Ovary (tissue), 10 donors: ENCODE measurements at places on chromosomes 11 and 22.

GRCh38 chr11:82703796-82704195, 29.9 kb downstream of the FAM181B start:
- DNase-seq = no peak

GRCh38 chr11:69922015-69922595, 102.9 kb upstream of the FGF3 start:
- no peak for DNase-seq

DNA sequence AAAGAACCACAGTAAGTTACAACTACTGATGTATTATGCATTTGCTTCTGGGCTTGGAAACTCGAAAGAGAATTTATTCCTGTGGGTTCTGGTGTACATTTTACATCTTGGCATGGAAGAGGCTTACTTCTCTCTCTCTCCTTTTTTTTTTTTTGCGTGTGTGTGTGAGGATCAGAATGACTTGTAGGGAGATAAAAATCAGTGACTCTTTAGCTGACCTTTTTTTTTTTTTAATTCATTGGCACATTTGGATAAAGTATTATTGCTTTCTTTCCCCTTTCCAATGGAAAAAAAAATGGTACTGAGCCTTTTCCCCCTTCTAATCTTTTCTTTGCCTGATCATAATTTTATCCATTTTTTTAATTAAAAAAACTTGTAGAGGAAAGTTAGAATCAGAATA, 43.5 kb downstream of the EXT2 start:
- no peak for DNase-seq

DNA sequence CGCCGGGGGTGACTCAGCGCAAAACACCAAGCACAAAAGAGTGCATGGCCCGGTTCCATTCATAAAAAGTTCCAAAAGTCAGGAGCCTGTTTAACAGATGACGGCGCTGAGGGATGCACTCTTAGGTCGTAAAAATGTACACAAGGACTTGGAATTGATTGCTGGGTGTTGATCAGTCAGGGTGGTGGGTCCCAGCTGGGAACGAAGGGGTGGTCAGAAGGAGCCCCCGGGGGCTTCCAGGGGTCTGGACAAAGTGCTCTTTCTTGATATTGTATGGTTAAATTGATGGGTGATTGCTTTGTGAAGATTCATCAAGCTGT, 20.7 kb downstream of the IFITM10 start:
- no peak for DNase-seq

DNA sequence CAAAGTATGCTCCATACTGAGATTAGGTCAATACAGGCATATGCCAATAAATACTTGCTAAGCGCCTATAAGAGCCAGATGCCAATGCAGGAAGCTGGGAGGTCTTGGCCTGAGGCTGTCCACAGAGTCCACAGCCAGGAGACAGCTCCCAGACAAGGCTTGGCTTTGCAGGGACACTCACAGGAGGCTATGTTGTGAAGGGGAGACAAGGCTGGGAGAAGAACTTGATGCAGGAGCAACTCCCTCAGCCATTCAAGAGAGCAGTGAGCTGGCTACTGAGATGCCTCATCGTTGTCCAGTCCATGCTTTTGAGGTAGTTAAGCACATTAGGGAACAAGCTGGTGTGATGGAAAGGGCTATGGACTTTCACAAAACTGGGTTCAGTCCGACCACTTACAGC, 891.5 kb downstream of the TBC1D22A start:
- DNase-seq = no peak

- no peak for DNase-seq
Observed at GRCh38 chr11:57630171-57630570, 19.5 kb downstream of the YPEL4 start.

DNA sequence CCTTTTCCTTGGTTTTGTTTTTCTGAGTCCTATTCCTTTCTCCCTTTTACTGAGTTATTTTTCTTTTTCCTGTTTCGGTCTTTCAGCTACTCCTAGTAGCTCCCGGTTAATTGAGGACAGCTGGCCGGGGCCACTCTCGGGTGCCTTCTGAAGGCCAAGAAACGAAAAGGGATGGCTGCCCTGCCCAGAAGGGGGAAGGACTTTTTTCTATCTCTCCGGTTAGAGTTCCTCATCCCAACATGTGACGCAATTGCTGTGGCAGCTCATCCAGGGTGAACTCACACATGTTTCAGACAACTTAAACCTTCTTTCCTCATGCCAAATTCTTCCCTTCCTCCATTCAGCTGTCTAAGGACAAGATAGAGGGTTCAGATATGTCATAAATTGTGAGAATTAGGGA, 83.6 kb downstream of the PIWIL4 start:
- DNase-seq = peak; percentile 35

DNA sequence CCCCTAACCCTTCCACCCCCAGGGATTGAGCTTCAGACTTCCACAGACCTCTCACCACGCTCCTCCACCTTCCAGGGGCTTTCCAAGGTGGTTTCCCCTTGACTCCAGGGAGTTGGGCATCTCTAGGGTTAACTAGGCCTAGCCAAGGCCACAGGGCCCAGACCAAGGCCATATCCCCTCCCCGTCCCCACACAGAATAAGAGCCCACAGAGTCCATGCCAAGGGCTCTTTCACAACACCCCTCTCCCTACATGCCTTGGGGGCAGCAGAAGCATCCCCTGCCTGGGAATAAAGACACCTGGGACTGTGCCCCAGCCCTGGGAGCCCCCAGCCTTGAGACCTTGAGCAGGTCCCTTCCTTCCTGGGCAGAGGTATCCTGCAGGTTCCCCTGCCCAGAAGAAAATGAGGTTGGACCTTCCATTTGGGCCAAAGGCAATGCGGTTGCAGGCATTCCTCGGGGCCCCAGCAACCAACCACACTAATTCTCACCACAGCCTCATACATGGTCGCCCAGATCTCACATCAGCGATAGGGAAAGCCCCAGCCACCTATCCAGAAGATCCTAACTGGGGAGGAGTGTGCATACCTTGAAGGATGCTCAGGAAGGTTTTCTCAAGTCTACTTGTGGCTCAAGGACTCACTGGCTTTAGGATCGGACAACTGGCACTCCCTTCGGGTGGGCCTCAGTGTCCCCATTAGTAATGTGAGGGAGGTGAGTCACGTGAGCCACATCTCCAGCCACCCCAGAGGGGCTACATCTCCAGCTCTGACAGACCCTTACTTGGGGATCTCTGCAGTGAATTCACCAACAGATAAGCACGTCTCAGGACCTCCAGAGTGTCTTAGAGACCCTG, 1.7 kb downstream of the GDPD5 start:
- no peak for DNase-seq

- DNase-seq = peak; percentile 13
Observed at GRCh38 chr22:44413211-44413610, 84.8 kb downstream of the RTL6 start.

- no peak for DNase-seq
Observed at GRCh38 chr11:57815877-57816276, 54.3 kb downstream of the CTNND1 start.

DNA sequence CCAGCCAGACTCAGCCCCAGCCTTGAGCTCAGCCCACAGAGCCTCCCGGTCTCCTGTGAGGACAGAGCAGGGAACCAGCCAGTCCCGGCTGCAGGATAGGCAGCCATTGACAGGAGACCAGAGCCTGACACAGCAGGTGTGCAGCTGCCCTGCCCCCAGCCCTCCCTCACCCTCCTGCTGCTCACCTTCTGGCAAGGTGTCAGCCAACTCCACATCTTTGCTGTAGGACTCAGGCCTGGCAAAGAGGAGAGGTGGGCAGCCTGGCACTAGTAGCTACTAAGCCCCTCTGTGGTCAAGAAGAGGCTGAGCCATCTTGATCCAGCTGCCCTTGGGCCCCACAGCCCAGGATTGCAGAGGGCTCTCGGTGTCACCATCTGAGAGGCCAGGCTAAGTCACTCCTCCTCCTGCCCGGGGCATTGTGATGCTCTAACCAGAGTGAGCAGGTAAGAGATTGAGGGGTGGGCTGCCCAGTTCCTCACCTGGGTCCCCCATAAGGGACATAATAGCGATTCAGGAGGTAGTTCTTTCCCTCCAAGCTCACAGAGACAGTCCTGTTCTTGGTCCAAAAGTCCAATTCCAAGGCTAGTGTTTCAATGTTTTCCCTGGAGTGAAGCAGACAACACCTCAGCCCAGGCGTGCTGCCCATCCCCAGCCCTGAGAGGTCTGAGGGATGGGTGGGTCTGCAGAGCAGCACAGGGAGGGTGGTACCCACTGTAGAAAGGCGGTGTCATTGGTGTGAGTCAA, 18.6 kb downstream of the TREH start:
- no peak for DNase-seq

DNA sequence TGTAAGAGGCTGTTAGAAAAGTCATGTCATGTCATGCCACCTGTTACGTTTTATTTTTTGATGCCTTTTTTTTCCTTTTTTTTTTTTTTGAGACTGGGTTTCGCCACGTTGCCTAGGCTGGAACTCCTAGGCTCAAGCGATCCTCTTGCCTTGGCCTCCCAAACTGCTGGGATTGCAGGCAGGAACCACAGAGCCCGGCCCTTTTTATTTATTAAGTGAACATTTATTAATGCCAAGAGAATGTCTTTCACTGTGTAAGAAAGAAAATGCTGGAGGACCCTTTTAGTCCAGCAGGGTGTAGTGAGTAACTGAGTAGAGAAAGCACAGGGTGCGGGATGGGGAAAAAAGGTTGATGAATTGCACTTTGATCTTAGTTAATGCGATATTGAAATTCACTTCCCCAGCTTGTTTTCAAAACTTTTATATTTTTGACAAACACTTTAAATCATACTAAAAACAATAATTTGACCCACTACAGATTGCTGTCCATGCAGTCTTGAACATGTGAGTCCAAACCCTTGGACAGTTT, 2.3 kb upstream of the XBP1 start:
- DNase-seq = no peak

DNA sequence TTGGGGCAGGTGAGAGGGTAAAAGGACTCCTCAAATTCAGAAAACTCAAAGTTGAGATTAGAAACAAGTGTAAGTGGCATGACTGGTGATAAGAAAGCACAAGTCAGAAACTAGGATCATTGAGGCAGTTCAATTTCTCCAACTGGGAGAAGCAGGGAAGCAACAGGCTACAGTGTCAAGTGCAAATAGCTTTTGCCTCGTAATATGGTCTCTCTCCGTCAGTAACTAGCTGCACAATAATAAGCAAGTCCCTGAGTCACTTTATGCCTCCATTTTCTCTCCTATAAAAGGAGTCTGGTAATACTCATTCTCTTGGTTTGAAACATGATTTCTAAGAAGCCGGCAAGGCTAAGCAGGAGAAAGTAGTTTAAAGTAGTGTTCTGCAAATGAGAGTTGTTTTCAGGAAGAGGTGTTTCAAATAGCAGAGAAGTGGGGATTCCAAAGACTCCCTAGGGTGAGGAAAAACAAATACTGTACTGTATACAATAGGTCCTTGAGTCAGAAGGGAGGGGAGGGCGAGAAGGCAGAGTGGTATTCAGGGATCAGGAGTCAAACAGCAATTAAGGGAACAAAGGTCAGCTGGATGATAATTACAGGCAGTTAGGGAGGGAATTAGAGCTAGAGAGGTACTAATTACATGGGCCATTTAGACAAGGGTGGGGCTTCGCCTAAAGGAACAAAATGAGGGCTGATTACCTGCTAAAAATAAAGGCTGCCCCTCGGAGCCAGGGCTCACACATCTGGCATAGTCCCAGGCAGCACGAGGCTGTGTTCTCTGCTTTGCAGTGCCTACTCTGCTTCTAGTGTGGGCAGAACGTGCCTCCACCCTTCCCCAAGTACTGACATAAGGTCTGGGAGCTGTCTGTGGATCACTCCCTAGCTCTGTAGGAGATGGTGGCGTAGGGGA, 96.0 kb upstream of the BDNF start:
- no peak for DNase-seq

- DNase-seq = peak; percentile 45
Observed at GRCh38 chr22:22431271-22432220, 77.0 kb downstream of the ZNF280B start.
